ENCODE measurements at places on chromosomes 5 and 9.

- DNase-seq: no peak
These were observed 22.1 kb upstream of the GABBR2 start for GRCh38 chr9:98730871-98731270.

DNA sequence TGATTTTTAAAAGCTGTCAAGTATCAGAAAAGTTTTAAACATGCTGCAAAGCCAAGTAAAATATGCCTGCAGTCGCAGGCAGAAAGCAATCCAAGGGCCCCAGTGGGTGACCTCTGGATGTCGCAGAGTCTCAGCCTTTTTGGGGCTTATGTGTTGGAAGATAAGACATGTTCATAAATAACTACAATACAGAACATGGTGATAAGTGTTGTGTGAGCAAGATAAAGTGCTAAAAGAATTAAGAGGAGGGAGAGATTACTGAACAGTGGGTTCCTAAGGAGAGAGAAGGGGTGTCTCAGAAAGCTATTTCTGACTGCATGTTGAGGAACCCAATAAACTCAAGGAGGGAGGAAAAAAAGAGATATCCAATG, 78.9 kb upstream of the ADRB2 start:
- no peak for DNase-seq

- no peak for DNase-seq
These were observed 93.9 kb upstream of the ALDH1A1 start for GRCh38 chr9:73046769-73047168.

GRCh38 chr5:52920929-52921328, 68.2 kb upstream of the ITGA2 start:
- DNase-seq: no peak

DNA sequence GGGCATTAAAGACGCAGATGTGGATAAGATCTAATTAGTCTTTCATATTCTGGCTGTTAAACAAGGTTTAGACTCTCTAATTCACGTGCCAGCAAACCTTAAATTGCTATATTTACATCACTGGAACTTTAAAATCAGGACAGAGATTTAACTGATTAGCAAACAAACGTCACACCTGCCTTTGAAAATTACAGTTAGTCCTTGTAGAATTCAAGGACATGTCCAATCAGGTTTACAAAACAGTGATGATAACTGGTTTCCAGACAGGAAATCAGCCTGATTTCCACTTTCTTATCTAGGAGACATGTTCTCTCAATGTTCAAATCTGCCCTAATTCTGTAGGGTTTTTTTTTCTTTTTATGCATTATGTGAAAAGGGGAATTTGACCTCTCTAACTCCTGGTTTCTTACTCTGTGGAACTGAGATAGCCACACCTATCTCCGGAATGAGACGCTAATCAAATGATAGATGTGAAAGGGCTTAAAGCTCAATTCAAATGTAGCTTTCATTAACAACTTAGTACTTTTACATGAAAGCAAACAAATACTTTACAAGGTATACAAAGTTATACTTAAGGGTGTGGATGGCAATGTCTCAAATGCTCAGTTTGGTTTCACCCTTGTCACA, 26.5 kb downstream of the SPINK5 start:
- DNase-seq: no peak

Data from T47D (cell line).